ENCODE measurements at places on chromosomes 12 and 14.

DNA sequence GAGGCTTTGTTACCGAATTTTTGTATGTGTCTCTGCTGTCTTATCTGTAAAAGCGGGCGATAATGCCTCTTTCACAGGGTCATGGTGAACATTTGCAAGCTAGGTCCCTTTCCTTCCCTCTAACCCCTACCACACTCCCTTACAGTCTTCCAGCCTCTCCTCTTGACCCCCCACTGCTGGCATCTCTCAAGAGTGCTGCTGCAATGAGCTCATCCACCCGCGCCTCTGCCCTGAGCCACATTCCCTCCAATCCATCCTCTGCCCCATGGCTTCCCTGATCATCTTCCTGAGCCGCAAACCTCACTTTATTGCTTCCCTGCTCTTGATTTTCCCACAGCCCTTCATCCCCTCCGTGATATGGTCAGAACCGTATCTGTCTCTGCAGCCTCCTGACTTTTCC lies 343.6 kb downstream of the BCL11B start:
- DNase-seq: no peak

GRCh38 chr12:47774663-47775062 lies 1.6 kb downstream of the SLC48A1 start:
- no peak for DNase-seq

DNA sequence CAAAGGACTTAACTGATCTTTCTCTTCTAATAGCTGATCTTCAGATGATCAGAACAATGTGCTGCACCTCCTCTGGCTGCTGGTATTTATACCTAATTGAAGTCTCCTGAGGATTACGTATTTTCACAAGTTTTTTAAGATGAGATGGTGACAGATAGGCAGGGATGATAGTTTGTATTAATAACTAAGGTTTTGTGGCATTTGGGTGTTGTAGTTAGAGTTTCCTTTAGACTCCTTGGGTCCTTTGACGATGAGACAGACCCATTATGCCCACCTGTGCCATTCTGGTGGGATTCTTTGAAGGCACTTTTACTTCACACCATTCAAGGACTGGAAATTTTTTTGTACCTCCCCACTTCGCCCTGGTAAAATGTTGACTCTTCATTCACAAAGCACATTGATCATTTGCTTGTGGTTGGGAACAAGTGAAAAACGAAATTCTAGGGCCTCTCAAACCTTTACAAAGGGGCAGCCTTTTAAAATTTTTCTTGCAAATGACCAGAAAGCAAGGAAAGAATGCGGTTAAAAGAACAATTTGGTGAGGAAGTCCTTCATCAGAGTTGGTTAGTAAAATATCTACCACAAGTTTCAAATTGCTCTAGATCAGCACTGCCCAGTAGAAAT lies at the start of gene IFNG:
IFNG (minus strand) TSS at position 60 of the 624 bp plus-strand sequence. CDS start 125 bp downstream, outside the sequence.
- no peak for DNase-seq

DNA sequence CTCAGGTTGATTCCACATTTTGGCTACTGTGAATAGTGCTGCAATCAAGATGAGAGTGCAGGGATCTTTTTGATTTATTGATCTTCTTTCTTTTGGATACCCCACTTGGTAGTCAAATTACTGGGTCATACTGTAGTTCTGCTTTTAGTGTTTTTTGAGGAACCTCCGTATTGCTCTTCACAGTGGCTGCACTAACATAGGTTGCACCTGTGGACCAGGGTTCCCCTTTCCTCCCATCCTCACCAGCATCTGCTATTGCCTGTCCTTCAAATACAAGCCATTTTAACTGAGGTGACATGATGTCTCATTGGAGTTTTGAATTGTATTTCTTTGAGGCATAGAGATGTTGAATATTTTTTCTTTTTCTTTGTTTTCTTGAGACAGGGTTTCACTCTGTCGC lies 152.5 kb upstream of the TMEM132C start:
- no peak for DNase-seq

- no peak for DNase-seq
Observed at GRCh38 chr12:45655186-45655585, 74.3 kb upstream of the ARID2 start.

- no peak for DNase-seq
Observed at GRCh38 chr14:89370381-89370780, 46.7 kb downstream of the FOXN3 start.

- no peak for DNase-seq
Observed at GRCh38 chr12:116125956-116126566, 151.4 kb downstream of the MED13L start.

- DNase-seq: no peak
Observed at GRCh38 chr12:1519642-1520041, 74.7 kb downstream of the FBXL14 start.

DNA sequence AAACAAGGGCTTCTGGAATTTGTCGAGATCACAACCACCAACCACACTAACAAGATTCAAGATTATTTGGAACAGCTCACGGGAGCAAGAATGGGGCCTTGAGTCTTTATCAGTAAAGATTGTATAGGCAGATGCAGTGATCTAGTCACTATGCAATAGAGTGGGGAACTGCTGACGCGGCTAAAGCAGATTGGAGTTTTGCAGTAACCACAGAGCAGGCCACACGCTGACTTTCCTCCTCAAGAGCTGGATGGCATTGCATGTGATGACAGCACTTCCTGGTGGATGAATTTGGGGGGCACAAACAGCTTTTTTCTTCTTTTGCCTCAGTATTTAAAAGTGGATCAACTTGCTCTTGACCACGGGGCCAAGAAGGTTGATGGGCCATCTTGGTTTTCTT lies 46.0 kb downstream of the KCNK13 start:
- DNase-seq: no peak

GRCh38 chr12:121508533-121508932 lies 72.3 kb downstream of the KDM2B start:
- DNase-seq: no peak

GRCh38 chr12:125272383-125272933 lies 207.2 kb downstream of the AACS start:
- DNase-seq: no peak

- DNase-seq: no peak
Observed at GRCh38 chr12:110262442-110263388, 18.3 kb upstream of the ATP2A2 start.

DNA sequence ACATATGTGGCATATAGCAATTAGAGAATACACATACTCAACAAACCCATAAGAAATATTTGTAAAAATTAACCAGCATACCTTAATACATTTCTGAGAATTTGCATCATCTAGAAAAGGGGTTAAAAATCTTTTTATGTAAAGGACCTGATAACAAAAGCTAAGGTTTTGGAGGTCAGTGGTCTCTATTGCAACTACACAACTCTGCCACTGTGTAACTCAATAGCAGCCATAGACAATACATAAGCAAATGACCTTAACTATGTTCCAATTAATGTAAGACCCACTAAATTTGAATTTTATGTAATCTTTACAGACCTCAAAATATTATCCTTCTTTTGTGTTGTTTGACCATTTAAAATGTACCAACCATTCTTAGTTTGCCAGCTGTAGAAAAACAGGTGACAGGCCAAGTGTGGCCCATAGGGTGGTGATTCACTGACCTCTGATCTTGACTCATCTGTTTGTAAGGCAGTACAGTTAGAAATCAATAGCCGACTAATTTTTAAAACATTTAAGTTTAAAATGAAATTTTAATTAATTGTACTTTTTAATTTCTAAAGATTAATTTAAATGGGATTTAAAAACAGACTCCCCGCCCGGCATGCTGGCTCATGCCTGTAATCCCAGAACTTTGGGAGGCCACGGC lies 7.4 kb upstream of the EPS8 start:
- no peak for DNase-seq

DNA sequence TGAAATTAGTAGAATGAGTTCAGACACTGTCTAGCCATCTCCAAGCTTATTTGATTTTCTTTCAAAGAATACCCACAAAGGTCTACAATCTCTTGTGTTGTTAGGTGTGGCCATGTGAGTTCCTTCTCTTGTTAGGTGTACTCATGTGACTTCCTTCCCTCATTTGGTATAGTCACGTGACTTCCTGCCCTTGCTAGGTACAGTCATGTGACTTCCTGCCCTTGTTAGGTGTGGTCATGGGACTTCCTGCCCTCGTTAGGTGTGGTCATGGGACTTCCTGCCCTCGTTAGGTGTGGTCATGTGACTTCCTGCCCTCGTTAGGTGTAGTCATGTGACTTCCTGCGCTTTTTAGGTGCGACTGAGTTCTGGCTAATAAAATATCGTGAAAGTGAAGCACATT lies 179.6 kb downstream of the TMX1 start:
- no peak for DNase-seq

DNA sequence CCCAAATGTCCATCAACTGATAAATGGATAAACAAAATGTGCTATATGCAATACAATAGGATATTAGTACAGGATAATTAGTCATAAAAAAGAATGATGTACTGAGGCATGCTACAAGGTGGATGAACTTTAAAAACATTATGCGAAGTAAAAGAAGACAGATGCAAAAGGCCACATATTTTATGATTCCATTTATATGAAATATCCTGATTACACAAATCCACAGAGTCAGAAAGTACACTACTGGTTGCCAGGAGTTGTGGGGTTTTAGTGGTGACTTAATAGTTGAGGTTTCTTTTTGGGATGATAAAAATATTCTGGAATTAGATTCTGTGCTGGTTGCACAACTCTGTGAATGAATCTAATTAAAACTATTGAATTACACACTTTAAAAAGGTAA lies 12.6 kb downstream of the TRIM9 start:
- no peak for DNase-seq

GRCh38 chr12:128052331-128052730 lies 214.6 kb upstream of the TMEM132C start:
- DNase-seq: no peak

DNA sequence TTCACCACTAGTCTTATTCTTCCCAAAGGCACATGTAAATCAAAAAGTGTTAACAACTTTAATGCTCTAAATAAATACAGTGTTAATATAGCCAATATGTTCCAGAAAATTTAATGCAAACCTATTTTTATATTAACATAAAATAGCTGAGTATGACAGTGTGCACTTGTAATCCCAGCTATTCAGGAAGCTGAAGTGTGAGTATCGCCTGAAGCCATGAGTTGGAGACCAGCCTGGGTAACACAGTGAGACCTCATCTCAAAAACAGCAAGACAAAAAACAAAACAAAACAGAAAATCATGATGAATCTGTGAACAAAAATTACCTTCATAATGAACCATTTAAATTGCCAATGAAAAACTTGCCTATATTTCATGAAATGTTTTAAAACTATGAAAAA lies 798.9 kb downstream of the SLC6A15 start:
- no peak for DNase-seq

GRCh38 chr12:80053051-80053790 lies 46.1 kb upstream of the OTOGL start:
- no peak for DNase-seq

DNA sequence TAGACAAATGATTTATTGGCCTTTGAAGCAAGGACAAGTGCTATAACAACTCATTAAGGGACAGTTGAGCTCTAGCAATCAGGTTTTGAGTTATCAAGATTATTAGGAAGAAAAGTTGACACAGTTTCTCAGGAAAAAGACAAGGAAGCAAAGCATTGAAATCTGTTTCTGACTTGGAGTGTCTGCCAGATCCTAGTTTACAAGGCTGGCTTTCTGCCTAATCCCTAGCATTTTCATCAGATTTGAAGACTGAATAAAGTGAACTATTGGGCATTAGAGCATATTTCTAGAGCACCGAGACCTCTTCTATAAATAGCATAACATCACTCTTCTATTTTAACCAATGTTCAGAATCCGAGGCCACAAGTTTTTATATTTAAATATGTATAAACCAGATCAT lies 7.0 kb downstream of the SYT1 start:
- no peak for DNase-seq

- no peak for DNase-seq
Observed at GRCh38 chr12:42422785-42423184, 96.8 kb downstream of the PPHLN1 start.

DNA sequence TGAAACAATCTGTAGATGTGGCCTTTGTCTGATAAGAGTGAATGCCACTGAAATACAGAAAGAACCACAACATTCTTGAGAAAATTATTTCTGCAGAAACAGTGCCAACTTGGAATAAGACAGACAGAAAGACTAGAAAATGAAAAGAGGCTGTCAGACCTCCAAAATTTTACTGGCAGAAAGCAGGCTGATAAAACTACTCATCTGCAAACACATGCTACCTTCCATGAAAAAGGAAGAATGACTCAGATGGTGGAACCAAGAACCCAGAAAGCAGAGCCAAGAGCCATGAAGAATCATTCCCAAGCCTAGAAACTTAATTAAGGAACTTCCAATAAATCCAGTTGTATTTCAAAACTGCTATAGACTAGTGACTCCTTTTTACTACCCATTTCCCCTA lies 31.9 kb upstream of the OSBPL8 start:
- DNase-seq: no peak

- DNase-seq: no peak
Observed at GRCh38 chr14:92850492-92850891, 56.4 kb downstream of the GOLGA5 start.

DNA sequence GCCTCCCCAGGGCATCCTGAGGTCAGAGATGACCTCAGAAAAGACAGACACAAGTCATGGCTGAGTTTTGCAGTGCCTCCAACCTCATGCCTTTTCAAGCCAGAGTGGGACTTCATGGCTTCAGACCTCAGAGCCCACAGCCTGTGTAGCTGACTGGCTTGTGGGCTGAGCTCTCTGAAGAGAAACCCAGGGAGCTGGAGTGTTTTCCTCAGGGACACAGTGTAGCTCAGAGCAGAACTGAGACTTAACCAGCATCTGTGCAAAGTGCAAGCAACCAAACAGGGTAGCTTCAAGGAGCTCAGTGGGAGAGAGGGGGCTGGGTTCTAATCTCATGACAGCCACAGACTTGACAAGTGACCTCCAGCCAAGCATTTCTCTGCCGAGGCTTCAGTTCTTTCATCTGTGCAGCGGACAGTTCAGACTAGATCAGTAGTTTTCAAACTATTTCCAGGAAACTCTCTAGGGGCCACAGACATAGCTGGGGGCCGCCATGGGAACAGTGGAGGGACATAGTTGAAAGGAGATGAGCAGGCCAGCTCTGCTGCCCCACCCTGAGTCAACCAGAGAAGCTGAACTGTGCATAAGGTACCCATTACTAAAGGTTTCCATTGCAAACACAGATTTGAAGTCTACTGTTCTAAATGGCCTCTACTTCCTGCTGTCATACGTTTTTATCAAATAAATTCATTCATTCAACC lies 80.0 kb downstream of the LGMN start:
- no peak for DNase-seq

All from substantia nigra (tissue), 51 donors.